Fibroblast of skin of right biceps (primary cell): ENCODE measurements at places on chromosomes 16 and 17.

DNA sequence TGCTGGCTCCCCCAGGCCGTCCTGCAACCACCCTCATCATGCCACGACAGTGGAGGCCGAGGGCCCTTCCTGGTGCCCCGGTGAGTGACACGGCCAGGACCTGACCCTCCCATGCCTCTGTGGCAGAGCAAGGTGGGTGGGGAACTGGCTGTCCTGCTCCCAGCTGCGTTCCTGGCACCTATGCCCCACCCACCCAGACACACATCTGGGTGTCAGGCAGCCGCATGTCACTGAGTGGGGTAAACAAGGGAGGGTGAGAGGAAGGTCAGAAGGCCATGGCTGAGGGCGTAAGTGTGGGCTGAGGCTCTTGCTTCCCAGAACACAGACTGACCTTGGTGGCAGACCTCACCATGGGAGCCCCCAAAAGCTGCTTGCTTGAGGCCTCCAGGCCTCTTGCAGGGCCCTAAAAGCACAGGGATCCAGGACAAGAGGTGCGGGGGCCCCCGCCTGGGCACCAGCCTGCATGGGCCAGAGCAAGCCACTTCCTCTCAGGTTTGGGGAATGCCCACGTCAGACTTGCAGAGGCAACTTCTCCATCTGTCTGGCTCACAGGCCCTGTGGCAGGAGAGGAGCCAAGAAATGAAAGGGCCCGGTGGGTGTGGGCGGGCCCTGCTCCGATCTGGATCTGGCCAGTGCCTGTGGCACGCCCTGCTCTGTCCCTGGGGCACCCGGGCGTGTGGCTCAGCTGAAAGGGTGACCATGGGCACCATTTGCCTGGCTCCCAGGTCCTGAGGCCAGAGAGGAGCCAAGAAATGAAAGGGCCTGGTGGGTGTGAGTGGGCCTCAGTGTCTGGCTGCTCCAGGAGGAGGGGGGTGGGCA is 3.9 kb upstream of the CCDC57 start:
- peak; percentile 71 for DNase-seq

- no peak for DNase-seq
These were observed 257.1 kb upstream of the EEF2KMT start for GRCh38 chr16:5354645-5355044.

- peak; percentile 47 for DNase-seq
These were observed 7.6 kb upstream of the TNRC6A start for GRCh38 chr16:24721830-24722238.

GRCh38 chr16:89378947-89379771 is 111.2 kb downstream of the ANKRD11 start:
- no peak for DNase-seq

DNA sequence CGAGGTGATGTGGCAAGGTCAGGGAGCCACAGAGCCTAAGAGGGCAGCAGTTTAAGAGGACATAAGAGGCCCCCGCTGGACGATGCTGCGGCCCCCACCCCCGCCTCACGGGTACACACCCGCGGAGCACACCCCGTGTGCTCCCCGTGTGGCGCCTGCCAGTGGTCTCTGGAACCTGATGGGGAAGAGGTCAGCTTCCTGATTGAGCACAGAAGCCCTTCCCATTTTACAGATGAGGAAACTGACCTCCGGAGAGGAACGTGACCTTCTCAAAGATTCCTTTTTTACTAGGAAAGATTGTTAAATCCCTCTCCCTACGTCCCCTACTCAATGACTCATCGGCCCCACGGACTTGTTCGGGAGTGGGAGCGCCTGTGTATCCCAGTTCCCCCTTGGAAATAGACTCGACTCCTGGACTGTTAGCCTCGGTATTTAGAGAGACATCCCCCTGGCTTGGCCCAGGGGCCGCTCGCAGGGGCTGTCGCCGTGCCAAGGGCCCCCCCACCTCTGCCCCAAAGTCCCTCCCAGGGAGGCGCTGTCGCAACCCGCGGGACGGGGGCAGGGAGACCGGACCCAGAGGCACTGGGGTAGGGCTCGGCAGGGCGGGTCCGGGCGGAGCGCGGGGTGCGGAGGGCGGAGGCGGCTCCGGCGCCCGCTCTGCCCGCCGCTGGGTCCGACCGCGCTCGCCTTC is at the start of gene ABCC3:
Gene ABCC3 (plus strand): TSS at position 658 of the 691 bp plus-strand sequence. CDS start 56 bp downstream, outside the sequence.
- DNase-seq = peak; percentile 42

DNA sequence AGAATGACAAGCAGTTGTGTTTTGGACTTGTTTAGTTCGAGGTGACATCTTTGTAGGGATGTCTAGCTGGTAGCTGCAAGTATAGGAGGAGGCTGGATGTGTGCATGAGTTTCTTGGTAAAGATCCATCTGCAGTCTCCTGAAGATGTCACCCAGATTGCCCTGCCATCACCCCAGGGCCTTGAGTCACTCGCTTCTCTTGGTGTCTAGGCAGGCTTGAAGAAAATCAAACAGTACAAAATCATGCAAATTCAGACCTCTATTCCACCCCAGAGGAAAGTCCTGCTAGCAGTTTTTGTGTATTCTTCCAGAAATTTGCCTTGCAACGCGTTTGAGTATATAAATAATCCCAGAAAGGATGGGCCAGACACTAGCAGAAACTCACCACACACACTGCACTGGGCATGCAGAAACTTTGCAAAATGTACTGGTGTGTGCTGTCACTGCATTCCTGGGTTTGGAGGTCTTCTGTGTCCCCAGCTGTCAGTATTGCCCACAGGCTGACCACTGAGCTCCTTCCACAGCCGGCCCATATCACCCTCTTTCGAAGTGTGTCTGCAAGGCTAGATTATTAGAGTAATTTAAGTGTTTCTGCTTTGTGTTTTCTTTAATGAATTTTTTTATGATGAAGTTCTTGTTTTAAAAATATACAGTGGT is 51.5 kb downstream of the TENT4B start:
- peak; percentile 27 for DNase-seq

GRCh38 chr17:21268596-21269188 is 15.5 kb upstream of the NATD1 start:
- no peak for DNase-seq

DNA sequence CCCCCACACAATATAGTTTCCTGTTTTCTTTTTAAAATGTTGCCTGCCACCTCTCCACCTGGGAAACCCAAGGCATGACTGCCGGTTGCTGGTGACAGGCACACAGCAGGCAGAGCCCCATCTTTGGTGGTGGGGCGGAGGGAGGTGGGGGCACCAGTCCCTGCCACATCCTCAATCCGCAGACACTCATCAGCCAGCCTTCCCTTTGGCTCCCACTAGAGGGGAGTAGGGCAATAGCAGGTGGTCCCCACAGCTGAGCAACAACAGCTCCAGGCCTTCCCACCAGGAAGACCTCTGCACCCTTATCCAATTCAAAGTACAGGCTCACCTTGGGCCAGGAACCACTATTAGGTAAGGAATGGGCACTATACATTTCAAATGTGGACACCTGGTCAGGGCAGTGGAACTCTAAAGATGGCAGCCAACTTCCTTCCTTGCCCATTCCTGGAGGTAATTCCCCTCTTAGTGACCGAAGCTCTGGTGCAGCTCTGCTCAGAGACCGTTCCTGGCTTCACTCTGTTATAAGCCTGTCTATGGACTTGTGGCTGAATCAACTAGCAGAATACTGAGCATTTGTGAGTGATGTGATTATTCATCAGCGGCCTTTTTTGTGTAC is 13.9 kb downstream of the RECQL5 start:
- peak; percentile 42 for DNase-seq

DNA sequence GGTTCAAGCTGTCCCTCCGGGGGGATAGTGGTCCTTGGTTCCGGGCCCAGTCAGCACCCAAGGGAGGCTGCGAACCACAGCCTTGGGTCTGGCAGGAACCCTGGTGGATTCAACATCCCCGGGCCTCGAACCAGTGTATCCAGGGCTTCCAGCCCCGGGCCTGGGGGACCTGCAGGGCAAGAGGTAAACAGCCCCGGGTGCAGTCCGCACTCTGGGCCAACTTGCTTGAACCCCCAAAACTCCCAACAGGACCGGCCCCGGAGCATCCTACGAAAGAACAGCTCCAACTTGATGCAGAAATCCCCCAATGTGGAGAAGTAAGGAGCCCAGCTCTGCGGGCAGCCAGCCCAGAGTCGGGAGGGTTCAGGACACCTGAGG is 1.5 kb upstream of the NEURL4 start:
- DNase-seq = no peak
